ENCODE measurements at places on chromosomes 4 and X.

- no peaks in the 10 kb centered on the region for H3K36me3 ChIP-seq
- H3K4me3 ChIP-seq, result no peak overlapping the region
- no peak overlapping the region for H3K27ac ChIP-seq
These were observed 16.0 kb upstream of the SH3RF1 start for GRCh38 chr4:169286562-169287301.

- H3K27me3 ChIP-seq, result no peaks in the 10 kb centered on the region
- no peak for DNase-seq
- no peak overlapping the region for H3K27ac ChIP-seq
- H3K4me3 ChIP-seq, result no peak overlapping the region
- no peaks in the 10 kb centered on the region for H3K4me1 ChIP-seq
- H3K36me3 ChIP-seq, result peaks cover 2% of the 10 kb centered on the region
These were observed 187.3 kb downstream of the MAB21L2 start for GRCh38 chr4:150769248-150769647.

DNA sequence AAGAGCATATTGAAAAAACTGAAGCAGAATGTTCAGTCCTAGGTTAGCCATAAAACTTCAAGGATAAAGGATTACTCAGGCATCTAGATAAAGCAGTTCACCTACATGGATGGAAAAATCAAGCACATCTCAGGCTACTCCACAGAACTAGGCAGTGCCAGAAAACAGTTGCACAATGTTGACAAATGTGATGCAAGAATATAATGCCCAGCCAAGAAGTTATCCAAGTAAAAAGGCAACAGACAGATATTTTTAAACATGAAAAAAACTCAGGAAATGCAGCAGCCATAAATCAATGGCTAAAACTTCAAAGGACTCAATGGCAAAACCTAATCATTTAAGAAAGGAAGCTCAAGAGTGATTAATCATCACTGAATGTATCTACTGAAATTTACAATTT lies 456.0 kb upstream of the FAM241A start:
- H3K27me3 ChIP-seq, result no peaks in the 10 kb centered on the region
- no peaks in the 10 kb centered on the region for H3K36me3 ChIP-seq
- no peak for DNase-seq
- H3K4me1 ChIP-seq, result no peaks in the 10 kb centered on the region

DNA sequence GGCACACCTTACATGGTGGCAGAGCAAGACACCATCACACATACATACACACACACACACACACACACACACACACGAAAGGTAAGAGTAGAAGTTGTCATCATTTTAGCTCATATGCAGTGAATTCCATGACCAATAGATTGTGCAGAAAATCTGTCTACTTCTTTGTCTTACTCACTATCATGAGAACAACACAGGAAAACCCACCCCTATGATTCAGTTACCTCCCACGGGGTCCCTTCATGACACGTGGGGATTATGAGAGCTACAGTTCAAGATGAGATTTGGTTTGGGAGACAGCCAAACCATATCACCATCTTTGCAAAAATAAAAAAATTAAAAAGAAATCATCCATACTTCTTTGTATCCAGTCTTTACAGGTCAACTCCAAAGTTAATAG lies 221.1 kb downstream of the BMPR1B start:
- no peaks in the 10 kb centered on the region for H3K36me3 ChIP-seq
- DNase-seq, result no peak
- no peaks in the 10 kb centered on the region for H3K27me3 ChIP-seq
- H3K4me3 ChIP-seq, result no peak overlapping the region
- H3K27ac ChIP-seq, result no peak overlapping the region

GRCh38 chr4:141131723-141132071 lies 1.6 kb downstream of the RNF150 start:
- H3K36me3 ChIP-seq, result no peaks in the 10 kb centered on the region
- peak overlapping the region; percentile 60 for H3K4me3 ChIP-seq
- H3K27me3 ChIP-seq, result no peaks in the 10 kb centered on the region
- no peak overlapping the region for H3K27ac ChIP-seq
- DNase-seq, result no peak

DNA sequence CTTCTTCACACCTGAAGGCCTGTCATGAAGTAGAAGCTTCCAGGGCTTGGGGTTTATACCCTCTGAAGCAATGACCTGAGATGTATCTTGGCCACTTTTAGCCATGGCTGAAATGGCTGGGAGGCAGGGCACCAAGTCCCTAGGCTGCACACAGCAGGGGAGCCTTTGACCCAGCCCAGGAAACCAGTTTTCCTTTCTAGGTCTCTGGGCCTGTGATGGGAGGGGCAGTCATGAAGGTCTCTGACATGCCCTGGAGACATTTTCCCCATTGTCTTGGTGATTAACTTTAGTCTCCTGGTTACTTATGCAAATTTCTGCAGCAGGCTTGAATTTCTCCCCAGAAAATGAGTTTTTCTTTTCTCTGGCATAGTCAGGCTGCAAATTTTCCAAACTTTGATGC lies 511.0 kb upstream of the KLHL4 start:
- H3K36me3 ChIP-seq, result no peaks in the 10 kb centered on the region
- H3K4me1 ChIP-seq, result no peaks in the 10 kb centered on the region
- H3K27me3 ChIP-seq, result no peaks in the 10 kb centered on the region
- DNase-seq, result no peak
- H3K4me3 ChIP-seq, result no peak overlapping the region

DNA sequence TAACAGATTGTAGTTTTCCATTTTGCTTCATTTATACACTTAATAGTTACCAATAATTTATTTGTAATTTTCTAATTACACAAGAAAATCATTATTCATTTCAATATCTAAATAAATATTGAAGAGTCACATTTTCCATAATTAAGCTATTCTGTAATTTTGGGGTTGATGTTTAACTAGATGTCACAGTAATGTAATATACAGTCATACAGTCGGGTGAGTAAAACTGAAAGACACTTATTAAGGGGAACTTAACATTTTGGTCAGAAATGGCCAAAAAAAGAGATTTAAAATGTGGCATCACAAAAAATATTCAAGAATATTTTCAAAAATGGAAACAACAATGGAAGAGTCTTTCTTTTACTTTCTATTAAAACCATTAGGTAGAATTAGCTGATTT lies 1080.3 kb downstream of the ARAP2 start:
- no peak overlapping the region for H3K4me3 ChIP-seq
- DNase-seq, result no peak
- H3K27me3 ChIP-seq, result no peaks in the 10 kb centered on the region
- H3K36me3 ChIP-seq, result no peaks in the 10 kb centered on the region
- H3K4me1 ChIP-seq, result no peaks in the 10 kb centered on the region

DNA sequence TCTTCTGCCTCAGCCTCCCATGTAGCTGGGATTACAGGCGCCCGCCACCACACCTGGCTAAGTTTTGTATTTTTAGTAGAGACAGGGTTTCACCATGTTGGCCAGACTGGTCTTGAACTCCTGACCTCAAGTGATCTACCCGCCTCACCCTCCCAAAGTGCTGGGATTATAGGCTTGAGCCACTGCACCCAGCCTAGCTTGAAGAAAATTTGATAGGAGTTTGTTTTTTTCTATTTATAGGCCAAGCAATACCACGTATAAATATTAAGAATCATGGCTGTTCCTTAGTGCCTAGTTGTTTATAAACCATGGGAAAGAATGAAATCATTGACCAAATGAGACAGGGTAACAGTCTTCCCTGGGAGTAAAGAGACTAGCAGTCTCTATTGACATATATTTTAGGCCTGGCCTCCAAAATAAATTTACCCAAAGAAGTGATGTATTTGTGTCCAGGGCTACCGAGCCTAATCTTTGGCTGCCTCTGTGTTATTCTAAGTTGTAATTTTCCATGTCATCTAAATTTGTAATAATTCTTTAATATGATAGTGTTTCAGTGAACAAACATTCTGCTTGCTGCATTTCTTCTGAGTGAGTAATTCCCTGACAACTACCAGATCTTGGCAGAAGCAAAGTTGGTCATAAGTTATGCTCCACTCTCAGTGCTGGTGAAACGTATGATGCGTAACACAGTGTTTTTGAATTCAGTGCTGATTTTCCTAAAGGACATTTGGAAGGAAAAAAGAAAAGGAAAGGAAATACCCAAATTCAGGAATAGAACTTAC lies 10.3 kb downstream of the PKD2 start:
- H3K36me3 ChIP-seq, result no peaks in the 10 kb centered on the region
- H3K27me3 ChIP-seq, result no peaks in the 10 kb centered on the region
- no peak overlapping the region for H3K27ac ChIP-seq
- no peaks in the 10 kb centered on the region for H3K4me1 ChIP-seq
- no peak for DNase-seq

DNA sequence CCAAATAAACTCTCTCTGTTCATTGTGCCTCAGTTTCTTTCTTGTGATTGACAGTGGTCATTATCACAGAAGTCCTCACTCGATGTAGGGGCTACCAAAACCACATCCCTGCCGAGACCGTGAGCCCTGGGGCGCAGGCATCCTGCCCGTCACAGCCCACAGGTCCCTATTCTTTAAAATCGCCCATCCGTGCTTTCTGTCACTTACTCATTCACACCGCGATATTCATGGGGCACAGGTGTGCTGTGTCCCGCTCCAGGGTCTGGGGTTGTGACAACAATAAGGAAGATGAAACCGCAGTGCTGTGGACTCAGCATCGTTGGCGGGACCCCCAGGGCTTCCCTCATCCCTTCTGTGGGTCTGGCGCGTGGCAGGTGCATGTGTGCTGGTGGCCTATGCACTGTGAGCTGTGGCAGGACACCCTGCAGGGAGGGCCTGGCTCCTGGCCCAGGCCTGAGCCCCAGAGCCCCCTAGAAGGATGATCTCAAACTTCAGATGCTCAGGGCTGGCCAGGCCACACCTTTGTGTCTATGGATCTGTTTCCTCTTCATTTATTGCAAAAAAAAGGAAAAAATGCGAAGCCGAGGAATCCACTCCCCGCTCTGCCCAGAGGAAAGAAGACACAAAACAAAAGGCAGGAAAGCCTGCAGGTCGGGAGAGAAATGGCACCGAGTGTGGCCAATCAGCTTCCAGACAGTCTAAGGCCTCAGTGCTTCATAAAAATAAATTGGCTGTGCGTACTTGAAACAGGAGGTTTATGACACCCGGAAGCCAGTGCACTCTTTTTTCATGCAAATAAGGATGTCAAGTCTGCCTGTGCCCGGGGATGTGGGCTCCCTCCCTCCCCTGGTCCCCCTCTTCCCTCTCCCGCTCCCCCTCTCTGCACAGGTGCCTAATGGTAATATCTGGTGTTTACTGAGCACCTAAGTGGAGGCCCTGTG lies 109.5 kb upstream of the ADRA2C start:
- no peaks in the 10 kb centered on the region for H3K36me3 ChIP-seq
- H3K4me1 ChIP-seq, result no peaks in the 10 kb centered on the region
- no peak for DNase-seq
- no peak overlapping the region for H3K27ac ChIP-seq

GRCh38 chr4:162706632-162707031 lies 460.1 kb downstream of the NAF1 start:
- no peak overlapping the region for H3K27ac ChIP-seq
- no peak for DNase-seq
- no peaks in the 10 kb centered on the region for H3K4me1 ChIP-seq
- H3K27me3 ChIP-seq, result no peaks in the 10 kb centered on the region
- H3K4me3 ChIP-seq, result no peak overlapping the region
- no peaks in the 10 kb centered on the region for H3K36me3 ChIP-seq

DNA sequence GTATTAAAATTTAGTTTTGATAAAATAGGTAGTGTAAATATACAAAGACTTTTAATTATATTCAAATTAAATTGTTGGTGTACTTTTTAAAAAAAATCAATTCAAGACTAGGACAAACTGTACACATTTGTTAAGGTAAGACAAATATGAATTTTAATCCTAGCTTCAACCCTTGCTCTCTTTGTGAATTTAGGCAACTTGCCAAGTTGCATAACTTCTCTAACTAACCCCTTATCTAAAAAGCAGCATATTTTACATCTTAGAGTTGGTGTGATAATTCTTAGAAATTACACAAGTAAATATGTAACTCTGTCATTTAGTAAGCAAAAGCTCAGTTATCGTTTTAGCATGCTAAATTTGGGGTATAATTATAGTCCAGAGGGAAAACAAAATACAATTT lies 78.1 kb upstream of the FSTL5 start:
- no peaks in the 10 kb centered on the region for H3K4me1 ChIP-seq
- no peak overlapping the region for H3K27ac ChIP-seq
- H3K27me3 ChIP-seq, result no peaks in the 10 kb centered on the region
- DNase-seq, result no peak
- no peak overlapping the region for H3K4me3 ChIP-seq

DNA sequence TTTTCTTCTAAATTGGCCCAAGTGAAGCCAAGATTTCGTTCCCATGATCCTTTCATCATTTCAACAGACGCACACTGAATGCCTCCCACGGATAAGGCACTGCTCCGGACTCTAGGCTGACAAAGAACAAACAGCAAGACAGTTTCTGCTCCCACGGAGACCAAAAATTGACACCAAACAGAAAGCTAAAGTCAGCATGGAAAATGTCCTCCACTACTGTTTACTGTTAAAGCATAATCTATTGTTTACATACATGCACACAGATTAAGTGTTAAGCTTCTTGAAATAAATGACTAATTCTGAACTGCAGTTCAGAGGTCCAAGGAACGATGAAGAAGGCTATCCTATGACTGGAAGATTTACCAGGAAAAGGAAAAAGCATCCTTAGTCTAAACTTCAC lies 199.6 kb downstream of the AASDH start:
- no peaks in the 10 kb centered on the region for H3K4me1 ChIP-seq
- DNase-seq, result no peak
- H3K27ac ChIP-seq, result no peak overlapping the region
- H3K27me3 ChIP-seq, result no peaks in the 10 kb centered on the region
- no peaks in the 10 kb centered on the region for H3K36me3 ChIP-seq

- H3K36me3 ChIP-seq, result no peaks in the 10 kb centered on the region
- H3K27ac ChIP-seq, result no peak overlapping the region
- no peaks in the 10 kb centered on the region for H3K27me3 ChIP-seq
- no peak for DNase-seq
- no peak overlapping the region for H3K4me3 ChIP-seq
These were observed 1989.8 kb upstream of the TENM3 start for GRCh38 chr4:180253419-180253818.

DNA sequence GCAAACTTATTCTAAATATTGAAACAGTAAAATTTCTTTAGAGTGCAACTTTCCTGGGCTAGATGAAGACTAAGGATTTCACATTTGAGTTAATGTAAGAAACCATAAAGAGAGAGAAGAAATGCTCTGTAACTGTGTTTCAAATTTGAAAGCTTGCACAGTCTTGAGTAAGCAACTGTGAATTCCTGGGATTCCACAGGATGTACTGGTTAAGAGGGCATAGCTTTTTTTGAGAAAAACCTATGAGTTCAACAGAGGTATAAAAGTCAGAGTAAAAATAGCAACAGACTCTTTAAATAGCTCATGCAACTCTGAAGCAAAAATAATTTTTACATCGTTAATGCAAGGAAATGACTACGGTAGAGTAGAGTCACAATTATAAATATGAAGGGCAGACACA lies 25.5 kb downstream of the ZNF330 start:
- no peak overlapping the region for H3K4me3 ChIP-seq
- no peak for DNase-seq
- H3K4me1 ChIP-seq, result no peaks in the 10 kb centered on the region
- no peaks in the 10 kb centered on the region for H3K36me3 ChIP-seq
- no peaks in the 10 kb centered on the region for H3K27me3 ChIP-seq

DNA sequence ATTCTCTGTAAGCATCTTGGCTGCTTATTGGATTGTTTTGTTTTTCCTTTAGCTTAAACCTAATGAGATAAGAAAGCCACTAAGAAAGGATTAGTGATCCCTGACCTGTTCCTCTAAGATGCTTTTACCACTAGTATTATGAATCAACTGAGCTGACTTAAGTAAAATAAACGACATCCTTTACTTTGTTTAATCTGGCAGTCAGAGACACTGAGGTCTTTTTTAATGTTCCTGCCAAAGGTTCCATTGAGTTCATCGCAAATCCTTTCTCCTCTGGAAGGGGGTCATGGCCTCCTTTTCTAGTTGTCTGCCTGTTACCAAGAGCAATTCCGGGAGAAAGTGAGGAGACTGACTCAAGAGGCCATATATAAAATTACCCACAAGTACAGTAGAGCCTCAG lies 1038.3 kb upstream of the SLIT2 start:
- DNase-seq, result no peak
- H3K4me3 ChIP-seq, result no peak overlapping the region
- H3K27ac ChIP-seq, result no peak overlapping the region
- H3K27me3 ChIP-seq, result no peaks in the 10 kb centered on the region
- H3K36me3 ChIP-seq, result no peaks in the 10 kb centered on the region
